ENCODE measurements at places on chromosomes 5 and 9. TPM values are rescaled to one million over a fixed set of nuclear protein-coding genes. Genes with fewer than 3 reads are reported as not detected.

Gene CDKN2B
- 24.9 TPM for total RNA-seq

Gene SELENOP
- total RNA-seq: 63.2 TPM

Gene ZFP37
- 3.1 TPM for total RNA-seq

Gene SLC2A8
- total RNA-seq: 9.4 TPM

Gene RLN1
- total RNA-seq: not detected

Gene NAA35
- total RNA-seq: 28.0 TPM

Gene CCNI2
- not detected for total RNA-seq

Gene RNF224
- total RNA-seq: not detected

Gene GABRA6
- not detected for total RNA-seq

Gene CORO2A
- 0.44 TPM for total RNA-seq

Gene TMCO6
- total RNA-seq: 12.1 TPM

Gene PCDHGA4
- total RNA-seq: 5.2 TPM

Gene KCNV2
- total RNA-seq: not detected

Gene SYK
- not detected for total RNA-seq

Gene FLT4
- 0.11 TPM for total RNA-seq

Gene SHOC1
- not detected for total RNA-seq

Data from uterine smooth muscle cell (primary cell).